ENCODE measurements at places on chromosomes 4 and X.

DNA sequence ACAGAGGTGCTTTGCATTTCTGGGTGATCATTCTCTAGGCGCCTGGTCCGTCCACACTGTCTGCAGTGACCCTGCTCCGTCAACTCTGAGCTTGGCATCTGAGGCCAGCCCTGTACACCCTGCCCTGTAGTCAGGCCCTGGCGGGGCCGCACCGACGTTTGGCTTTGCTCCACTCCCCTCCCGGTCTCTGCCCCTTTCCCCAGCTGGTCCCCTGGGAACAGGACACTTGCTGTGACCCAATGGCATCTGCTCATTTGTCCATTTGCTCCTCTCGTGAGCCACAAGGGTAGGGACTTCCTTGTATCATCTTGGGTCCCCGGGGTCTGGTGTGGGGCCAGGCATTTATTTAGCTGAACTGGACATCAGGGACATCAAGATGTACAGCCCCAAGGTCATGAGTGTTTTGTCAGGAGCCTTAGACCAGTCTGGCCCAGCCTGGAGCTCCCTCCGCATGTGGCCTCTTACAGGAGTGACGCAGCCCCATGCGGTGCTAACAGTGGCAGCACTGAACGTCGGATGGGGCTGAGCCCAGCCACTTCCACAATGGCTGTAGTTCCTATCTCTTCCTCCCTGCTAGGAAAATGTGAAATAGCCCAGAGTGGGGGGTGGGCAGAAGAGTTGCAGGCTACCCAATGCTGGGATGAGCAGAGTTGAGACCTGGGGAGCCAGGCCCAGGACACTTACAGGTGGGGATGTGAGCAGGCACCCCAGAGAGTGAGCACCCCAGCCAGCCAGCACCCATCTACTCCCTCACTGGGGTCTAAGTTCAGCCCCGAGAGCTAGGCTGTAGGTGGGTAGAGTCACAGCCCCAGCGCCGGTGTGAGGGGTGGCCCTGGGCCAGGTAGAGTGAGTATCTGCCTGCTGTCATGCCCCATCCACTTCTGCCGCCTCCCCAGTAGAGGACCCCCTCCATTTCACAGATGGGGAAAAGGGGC is 2.0 kb upstream of the SH3BP2 start:
- no peak for DNase-seq

DNA sequence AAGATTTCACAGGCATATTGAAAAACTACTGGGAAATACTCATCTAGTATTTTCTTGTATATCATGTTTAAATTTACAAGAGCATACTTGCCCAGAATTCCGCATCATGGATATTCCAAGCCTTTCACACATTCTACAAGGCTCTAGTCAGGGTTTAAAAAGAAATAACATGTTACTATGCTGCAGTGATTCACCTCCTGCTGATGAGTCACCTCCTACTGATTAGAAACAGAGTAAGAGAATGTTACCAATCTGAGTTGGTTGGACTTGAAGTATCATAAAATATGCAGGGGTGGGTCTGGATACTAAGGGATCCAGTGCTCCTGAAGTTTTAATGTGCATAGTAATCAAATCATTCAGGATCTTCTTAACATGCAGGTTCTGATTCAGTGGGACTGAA is 192.0 kb upstream of the ANK2 start:
- peak; percentile 83 for DNase-seq

- DNase-seq: no peak
Measured at GRCh38 chr4:60296386-60296785, 903.7 kb upstream of the ADGRL3 start.

- DNase-seq: no peak
Measured at GRCh38 chr4:80182237-80182866, 15.0 kb upstream of the PRDM8 start.

- DNase-seq: no peak
Measured at GRCh38 chrX:7233580-7234406, 85.8 kb upstream of the PUDP start.

DNA sequence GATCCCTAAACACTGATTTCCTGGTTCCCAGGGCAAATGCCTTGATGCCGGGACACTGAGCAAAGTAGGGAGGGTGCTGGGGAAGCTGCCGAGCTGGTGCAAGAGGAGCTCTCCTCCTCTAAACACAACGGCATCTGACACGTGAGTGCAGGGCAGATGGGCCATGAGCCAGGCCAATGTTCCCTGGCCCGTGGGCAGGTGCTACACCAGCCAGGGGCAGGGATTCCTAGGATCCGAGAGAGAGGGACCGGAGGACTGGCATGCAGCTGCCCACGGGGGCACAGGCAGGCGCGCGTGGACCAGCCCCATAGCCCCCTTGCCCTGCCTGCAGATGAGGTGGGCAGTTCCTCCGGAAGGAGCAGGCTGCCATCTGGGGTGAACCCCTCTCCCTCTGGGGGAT is 66.8 kb upstream of the AFAP1 start:
- DNase-seq: no peak

DNA sequence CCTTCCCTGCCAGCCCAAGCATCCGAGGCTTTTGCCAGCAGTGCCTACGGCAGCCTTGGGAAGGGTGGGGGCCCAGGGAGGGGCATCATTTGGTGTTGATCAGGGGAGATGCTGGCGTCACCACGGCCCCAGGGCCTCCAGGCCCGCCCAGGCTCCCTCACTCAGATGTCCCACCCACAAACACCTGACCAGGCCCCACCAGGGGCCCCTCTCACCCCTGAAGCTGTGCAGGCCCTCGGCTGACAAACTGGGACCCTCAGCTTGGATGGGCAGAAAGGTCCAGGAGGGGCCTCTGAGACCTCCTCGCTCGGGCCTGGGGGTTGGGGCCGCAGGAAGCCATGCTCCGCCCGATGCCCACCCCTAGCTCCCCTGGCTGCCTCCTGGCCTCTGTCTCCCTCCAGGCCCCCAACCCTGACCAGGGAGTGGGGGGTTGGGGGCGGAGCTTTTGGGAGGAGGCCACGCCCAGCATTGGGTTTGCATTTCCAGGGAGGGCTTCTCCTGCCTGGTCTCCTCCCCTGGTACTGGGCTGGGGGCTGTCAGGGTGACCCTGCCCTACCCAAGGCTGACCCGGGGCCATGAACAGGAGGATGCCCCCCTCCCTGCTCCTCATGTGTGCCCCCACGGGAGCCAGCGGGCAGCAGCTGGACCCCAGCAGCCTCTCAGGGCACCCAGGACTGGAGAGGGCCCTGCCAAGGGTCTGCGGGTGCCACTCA is 33.4 kb upstream of the SPON2 start:
- DNase-seq: no peak

DNA sequence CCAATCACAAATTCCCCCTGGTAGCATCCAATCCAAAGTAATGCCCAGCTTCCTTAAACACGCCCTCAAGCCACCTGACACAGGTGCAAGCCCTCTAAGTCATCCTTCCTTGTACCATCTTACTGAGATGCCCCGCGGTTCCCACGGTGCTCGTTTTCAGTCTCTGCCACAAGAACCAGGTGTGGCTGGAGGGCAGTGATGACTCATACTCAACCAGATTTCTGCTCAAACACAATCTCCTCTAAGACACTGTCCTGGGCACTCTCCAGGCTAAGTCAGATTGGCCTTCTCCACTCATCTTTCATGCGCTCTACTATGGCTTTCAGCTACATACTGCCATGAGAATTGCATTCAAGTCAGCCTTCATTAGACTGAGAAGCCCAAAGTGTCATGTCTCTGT is 3.5 kb downstream of the SH3KBP1 start:
- no peak for DNase-seq

DNA sequence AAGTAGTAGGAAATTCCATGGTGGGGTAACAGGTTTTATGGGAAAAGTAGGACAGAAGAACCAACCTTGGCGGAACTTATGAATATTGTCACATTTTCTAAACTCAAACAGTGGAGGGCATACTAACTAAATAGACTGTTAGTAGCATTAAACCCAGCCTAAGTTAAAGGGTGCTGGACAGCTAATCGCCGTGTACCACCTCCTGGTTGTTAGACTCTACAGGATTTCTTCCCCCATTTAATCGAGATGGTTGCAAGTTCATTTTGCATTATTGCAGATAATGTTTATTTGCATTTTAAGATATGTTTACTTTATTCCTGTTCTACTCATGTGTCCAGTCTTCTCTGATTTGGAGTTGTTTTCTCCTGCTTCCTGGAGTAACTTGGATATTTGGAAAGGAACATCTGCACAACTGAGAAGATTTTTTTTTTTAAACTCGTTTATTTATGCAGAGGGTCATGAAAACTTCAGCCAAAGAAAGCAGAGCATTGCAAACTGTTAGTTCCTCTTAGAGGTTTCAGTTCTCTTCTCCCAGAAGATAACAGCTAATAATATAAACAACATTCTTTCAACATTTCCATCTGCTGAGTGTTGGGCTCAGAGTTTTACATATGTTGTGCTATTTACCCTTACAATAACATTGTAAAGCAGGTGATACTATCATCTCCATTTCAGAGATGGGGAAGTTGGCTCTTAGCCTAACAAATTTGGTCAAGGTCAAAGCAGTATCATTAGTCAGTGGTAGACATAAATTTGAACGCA is 51.5 kb upstream of the TBC1D9 start:
- no peak for DNase-seq

DNA sequence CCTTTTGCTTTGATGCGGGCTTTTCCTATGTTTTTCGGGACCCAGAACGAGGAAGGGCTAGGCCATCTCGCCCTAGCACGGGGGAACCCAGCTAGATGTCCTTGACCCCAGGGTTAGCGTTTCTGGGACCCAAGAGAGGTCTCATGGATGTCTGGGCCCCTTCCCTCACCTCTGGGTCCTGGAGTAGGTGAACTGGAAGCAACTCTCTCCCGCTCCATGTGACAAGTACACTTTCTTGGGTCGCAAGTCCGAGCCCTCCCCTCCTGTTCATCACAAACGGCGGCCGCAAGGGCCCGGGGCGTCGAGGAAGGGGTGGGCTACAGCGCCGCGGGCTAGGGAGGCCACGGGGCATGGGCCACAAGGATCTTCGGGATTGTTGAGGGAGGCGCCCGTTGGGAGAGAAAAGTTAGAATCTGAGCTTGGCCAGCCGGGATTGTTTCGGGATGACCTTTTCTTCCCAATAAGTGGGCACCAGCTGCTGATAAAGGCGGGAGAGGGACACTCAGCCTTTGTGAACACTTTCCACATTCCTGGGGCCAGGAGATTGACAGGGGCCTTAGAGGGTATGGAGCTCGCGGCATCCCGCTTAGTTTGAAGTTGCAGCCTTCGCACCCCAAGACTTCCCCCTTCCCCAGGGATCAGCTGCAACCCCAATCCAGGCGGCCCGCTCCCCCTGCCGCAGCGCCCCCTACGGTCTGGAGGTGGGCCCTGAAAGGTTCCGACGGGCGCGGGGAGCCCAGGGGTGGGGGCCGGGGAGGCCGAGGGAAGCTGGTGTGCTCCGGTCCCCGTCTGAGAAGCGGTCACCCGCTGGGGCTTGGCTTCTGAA is 136.9 kb upstream of the ZIC3 start:
- DNase-seq: no peak

DNA sequence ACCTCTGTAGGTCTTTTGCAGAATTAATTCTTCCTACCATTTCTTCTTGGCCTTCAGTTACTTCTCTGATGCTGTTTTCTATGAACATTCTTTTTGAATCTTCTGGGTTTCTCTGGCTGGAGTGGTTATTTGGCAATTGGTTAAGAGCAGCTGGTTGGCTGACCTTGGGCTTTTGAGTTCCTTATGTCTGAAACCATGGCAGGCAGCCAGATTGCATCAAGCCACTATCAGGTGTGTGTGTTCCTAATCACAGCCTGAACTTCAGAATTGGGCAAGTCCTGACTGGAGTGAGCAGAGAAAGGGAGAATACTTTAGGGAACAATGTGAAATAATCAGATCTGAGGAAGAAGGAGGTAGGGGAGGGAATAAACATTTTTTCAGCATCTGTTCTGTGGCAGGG is 90.2 kb downstream of the ARHGAP10 start:
- no peak for DNase-seq

DNA sequence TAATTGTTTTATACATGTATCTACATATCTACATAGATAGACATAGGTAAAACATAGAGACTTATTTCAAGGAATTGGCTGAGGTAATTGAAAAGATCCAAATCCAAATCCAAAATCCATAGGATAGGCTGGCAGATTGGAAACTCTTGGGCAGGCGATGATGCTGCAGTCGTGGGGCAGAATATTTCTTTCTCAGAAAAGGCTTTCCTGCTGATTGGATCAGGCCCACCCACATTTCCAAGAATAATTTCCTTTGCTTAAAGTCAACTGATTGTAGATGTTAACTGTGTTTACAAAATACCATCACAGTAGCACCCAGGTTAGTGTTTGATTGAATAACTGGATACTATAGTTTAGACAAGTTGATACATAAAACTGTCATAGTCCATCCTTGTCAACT is 27.2 kb downstream of the STIM2 start:
- no peak for DNase-seq

- no peak for DNase-seq
Measured at GRCh38 chr4:40462326-40462725, 127.2 kb downstream of the CHRNA9 start.

DNA sequence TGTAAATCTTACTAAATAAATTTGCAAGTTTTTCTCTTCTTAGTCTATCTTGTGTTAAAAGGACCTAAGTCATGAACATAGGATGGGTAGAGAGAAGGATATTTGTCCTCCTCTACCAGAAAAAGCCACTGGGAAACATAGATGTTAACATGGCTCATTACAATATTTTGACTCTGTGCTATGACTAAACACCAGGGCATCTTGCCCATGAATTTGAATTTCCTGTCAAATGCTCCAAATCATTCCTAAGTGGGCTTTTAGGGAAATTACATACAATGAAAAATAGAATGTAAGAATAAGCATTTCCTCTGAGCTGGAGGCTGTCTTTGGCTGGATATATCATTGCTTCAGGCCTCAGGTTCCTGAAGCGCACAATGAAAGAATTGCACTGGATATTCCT is 39.1 kb downstream of the ANOS1 start:
- DNase-seq: no peak

DNA sequence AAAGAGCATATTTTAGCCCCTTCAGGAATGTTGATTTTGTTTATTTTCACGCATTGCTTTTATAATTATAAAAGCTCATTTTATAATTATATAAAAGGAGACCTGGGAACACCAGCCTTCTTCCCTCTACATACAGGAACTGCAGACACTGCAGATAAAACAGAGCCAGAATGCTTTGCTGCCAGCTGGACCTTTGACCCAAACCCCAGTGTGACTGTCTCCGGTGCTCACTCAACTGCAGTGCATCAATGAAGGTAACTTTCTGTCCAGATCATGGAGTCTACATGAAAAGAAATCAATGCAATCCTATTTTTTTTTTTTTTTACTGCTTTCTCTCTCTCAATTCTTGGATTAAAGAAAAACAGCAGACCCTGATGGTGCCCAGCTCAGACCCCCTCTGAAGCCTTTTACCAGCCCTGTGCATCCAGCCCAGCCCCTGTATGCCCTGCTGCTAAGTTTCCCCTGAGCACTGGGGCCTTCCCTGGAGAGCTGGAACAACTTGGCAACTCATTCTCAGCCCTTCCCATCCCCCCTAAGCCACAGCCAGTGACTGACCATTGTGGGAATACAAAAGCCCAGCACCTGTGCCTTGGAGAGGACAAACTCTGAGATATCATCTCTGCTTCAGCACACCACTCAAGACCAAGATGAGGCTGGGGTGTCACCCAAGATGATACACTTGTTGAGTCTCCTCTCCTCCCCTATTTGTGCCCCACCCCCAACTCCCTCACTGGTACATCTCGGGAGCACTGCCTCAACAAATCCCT is 182.1 kb downstream of the EVC2 start:
- no peak for DNase-seq

- DNase-seq: no peak
Measured at GRCh38 chrX:23046443-23046842, 46.7 kb downstream of the DDX53 start.

- DNase-seq: no peak
Measured at GRCh38 chr4:5020341-5020740, 1.1 kb upstream of the CYTL1 start.

GRCh38 chr4:80614319-80614718 is 278.8 kb downstream of the CFAP299 start:
- no peak for DNase-seq

GRCh38 chr4:15515106-15515505 is 45.4 kb downstream of the CC2D2A start:
- no peak for DNase-seq
